ENCODE measurements at places on chromosomes 6 and 20.

DNA sequence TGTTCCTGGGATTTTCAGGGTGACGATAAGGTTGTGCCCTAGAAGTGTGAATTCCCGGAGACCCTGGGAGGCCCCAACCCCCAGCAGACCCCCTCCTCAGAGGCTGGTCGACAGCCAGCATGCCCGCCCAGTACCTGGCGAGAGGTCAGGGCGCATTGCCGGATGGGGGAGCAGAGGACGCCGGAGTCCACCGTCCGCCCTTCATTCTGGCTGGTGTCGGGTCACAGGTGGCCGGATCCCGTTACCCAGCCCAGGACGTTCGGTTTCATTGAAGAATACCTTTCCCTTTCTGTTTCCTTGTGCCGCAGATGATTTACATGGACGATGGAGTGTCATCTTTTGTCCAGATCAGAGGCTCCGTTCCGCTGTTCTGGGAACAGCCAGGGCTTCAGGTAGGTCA, 61.3 kb downstream of the SYNJ2 start:
- no peak for DNase-seq

DNA sequence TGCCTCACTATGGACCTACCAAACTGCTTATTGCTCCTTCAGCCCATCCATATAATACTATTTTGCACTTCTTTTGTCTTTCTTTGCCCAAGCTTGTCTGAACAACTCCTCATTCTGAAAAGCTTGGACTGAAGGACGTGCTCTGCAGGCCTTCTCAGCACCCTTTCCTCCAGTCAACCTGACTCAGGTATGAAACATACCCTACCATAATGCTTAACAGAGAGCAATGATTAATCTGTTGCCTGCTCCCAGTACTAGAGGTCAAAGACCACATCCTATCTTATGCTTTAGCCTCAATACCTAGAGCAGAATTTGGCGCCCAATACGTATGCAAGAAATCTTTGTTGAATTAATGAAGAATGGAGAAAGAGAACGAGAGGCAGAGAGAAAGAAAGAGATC, 55.2 kb downstream of the ATXN1 start:
- no peak for DNase-seq

DNA sequence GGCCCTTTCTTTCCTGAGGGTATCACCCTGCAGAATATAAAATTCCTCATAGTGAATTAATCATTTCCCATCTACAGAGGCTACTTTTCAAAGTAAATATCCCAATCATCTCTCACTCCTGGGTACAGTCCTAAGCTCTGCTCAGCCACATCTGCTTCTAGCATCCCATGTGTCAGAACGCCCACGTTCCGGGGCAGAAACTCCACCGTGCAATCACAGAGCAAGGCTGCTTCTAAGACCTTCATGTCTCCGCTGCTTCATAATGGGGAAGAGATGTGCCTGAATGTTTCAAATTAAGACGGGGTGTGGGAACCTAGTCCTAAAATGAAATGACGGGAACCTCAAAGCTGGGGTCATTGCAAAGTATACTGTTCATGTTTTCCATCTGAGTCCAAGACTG, 208.8 kb upstream of the GMDS start:
- DNase-seq, result no peak

DNA sequence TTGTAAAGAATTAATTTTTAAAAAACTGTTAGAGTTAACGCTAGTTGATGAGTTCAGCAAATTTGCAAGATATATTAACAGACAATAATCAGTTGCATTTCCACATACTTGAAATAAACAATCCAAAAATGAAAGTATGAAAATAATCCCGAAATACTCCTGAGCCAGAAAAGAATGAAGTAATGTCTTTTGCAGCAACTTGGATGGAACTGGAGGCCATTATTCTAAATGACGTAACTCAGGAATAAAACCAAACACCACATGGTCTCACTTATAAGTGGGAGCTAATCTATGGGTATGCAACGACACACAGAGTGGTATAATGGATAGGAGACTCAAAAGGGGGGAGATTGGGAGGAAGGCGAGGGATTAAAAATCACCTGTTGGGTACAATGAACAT, 872.9 kb upstream of the GJE1 start:
- DNase-seq, result no peak

GRCh38 chr20:25054096-25054820, 3.7 kb downstream of the ACSS1 start:
- no peak for DNase-seq

DNA sequence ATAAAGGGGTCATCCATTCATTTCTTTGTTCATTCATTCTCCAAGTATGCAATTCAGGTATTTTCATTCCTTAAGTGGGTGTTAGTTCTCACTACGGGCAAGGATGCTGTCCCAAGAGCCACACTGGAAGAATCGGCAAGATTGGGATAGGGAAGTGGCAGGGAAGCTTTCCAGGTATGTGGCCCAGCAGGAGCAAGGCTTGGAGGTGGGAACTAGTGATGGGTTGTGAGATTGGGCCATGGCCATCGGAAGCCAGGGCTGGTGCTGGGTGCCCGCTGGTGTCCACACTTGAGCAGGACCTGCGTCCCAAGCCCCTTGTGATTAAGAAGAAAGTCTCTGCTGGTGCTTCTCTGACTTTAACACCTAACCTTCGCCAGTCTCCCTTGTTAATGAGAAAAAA, 15.1 kb downstream of the VSTM2L start:
- no peak for DNase-seq

DNA sequence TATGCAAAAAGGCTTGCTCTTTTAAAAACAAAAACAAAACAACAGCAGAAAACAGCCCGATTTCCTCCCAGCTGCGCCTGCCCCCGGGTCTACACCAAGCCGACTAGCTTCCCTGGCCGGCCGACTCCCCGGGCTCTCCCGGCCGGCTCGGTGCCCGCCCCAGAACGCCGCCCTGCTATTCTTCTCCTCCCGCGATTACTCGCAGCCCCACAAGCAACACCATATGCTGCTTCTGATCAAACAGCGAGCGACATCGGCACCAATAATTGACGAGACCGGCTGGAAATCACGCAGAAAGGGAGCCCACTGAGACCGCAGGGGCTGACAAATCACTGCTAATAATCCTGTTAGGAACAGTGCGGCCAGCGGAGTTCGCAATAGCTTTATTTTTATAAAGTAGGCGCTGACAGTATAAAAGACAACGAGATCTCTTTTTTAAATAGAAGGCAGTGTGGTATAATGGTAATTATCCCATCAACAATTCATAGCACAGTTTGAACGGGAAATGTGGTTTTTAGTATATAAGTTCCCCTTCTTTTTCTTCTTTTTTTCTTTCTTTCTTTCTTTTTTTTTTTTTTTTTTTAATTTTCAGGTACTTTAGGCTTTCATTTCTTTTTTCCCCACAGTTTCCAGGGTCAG, 3.3 kb downstream of the SIM1 start:
- DNase-seq, result no peak
